ENCODE measurements at places on chromosomes 11 and 22. TPM values are rescaled to one million over a fixed set of nuclear protein-coding genes. Genes with fewer than 3 reads are reported as not detected.

DNA sequence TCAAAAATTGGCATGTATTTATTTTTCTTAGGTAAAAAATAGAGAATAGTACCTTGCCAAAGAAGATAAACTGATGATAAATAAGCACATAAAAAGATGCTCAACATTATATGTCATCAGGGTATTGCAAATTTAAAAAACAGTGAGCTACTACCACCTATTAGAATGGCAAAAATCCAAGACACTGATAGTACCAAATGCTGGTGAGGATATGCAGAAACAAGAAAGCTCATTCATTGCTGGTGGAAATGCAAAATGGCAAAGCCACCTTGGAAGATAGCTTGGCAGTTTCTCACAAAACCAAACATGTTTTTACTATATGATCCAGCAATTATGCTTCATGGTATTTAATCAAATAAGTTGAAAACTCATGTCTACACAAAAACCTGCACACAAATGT, 46.4 kb upstream of the EED start:
- no peak overlapping the region for H3K4me3 ChIP-seq
- peaks cover 12% of the 10 kb centered on the region for H3K4me1 ChIP-seq
- no peaks in the 10 kb centered on the region for H3K27me3 ChIP-seq
- no peak overlapping the region for H3K27ac ChIP-seq
- no peaks in the 10 kb centered on the region for H3K36me3 ChIP-seq

Gene IL18
- total RNA-seq = 0.59 TPM

- H3K27ac ChIP-seq = no peak overlapping the region
- no peak for DNase-seq
- no peaks in the 10 kb centered on the region for H3K4me1 ChIP-seq
- H3K36me3 ChIP-seq = no peaks in the 10 kb centered on the region
- no peaks in the 10 kb centered on the region for H3K27me3 ChIP-seq
These were observed 182.4 kb downstream of the SPON1 start for GRCh38 chr11:14144934-14145333.

- DNase-seq = no peak
- no peak overlapping the region for H3K27ac ChIP-seq
- H3K4me1 ChIP-seq = no peaks in the 10 kb centered on the region
- H3K36me3 ChIP-seq = no peaks in the 10 kb centered on the region
These were observed 16.7 kb downstream of the TECTA start for GRCh38 chr11:121117788-121118187.

Gene BIK
- not detected for total RNA-seq

Gene PI4KA
- 61.9 TPM for total RNA-seq

GRCh38 chr22:17952273-17952801, 72.0 kb downstream of the MICAL3 start:
- no peaks in the 10 kb centered on the region for H3K36me3 ChIP-seq
- no peaks in the 10 kb centered on the region for H3K27me3 ChIP-seq
- no peak overlapping the region for H3K4me3 ChIP-seq
- DNase-seq = peak; percentile 41
- H3K27ac ChIP-seq = no peak overlapping the region
- H3K4me1 ChIP-seq = peaks cover 28% of the 10 kb centered on the region

DNA sequence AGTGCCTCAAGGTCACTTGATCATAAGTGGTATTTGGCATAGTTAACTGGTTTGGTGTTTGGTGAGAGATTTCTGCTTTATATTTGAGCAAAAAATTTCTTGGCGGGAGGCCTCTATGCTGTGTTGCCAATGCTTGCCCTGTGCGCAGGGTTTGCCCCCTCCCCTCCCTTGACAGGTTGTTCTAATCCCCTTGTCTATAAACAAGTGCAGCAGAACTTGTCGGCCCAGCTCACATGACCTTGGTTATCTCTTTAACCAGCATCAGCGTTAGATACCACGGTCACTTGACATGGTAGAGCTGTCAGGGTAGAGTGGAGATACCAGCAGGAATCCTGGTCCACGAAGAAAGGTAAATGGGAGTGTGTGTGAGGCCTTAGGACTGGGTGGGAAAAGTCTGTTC, 35.6 kb downstream of the MARK2 start:
- no peak overlapping the region for H3K27ac ChIP-seq
- no peaks in the 10 kb centered on the region for H3K36me3 ChIP-seq
- peaks cover 41% of the 10 kb centered on the region for H3K4me1 ChIP-seq
- no peak overlapping the region for H3K4me3 ChIP-seq

Gene PDGFB
- total RNA-seq = not detected

- DNase-seq = no peak
- H3K4me3 ChIP-seq = no peak overlapping the region
- no peaks in the 10 kb centered on the region for H3K4me1 ChIP-seq
- H3K27me3 ChIP-seq = no peaks in the 10 kb centered on the region
- H3K27ac ChIP-seq = peak overlapping the region; percentile 35
These were observed 1945.3 kb upstream of the RAG2 start for GRCh38 chr11:38543311-38543710.

Gene NTM
- total RNA-seq = 92.8 TPM

DNA sequence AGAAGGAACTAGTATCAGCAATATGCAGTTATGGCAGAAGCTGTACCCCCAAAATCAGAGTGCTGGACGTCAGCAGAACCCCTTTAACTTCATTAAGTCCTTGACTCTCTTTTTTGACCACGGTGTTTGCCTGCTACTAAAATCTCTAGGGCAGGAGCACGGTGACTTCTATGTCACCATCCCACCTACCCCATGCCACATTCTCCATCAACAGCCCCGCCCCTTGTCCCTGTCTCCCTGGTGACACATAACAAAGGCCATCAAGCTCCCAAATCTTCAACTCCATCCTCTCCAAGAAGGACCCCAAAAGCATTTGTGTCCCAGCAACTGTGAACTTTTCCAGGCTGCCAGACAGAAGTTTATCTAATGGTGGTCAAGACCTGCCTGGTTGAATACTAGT, 894 bp downstream of the ADA2 start:
- H3K27ac ChIP-seq = no peak overlapping the region
- H3K27me3 ChIP-seq = no peaks in the 10 kb centered on the region
- H3K4me1 ChIP-seq = no peaks in the 10 kb centered on the region
- no peak for DNase-seq
- H3K4me3 ChIP-seq = no peak overlapping the region

DNA sequence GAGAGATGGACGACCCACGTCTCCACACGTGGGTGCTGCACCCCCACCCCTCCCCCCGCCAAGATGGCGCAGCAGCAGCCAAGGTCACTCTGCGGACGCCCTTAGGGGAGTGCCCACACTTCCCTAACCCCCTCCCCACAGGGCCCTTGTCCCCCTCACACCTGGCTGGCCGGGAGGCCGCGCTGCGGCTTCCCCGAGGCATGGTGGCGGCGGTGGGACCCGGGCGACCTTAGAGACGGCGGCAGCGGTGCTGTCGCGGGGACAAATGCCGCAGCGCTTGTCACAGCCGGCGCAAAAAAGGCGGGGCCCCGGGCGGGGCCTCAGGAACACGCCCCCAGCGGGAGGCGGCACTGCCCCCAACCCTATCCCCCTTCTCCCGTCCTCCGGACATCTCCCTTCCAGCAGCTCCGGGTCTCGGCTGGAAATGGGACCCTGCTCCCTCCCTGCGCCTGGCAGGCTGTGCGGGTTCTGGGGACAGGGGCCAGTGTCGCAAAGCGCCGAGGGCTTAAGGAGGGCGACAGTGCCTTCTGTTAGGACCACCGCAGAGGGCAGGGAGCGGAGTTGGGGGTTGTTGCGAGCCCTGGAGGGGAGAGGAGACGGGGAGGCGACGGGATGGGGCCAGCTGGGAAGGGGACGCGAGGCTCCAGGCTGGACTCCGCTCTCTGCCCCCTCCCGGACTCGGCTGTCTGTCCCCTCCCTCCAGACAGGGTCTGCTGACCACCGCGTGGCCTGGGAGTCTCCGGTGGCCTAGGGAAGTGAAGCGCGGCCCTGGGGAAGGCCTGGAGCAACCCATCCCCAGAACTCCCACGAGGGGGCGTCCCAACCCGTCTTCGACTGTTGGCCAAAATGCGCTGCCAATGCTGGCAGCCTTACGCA, at the start of gene CHCHD10:
TSS of gene CHCHD10 (minus strand) at position 300 of the 876 bp plus-strand sequence. CDS start at position 202, 98 bp downstream.
- DNase-seq = peak; percentile 99
- no peaks in the 10 kb centered on the region for H3K27me3 ChIP-seq
- H3K36me3 ChIP-seq = no peaks in the 10 kb centered on the region
- H3K27ac ChIP-seq = peak within 1 kb of the TSS; percentile 53

- H3K4me1 ChIP-seq = peaks cover 3% of the 10 kb centered on the region
- no peaks in the 10 kb centered on the region for H3K36me3 ChIP-seq
- H3K27ac ChIP-seq = no peak overlapping the region
- no peaks in the 10 kb centered on the region for H3K27me3 ChIP-seq
- no peak for DNase-seq
- H3K4me3 ChIP-seq = no peak overlapping the region
These were observed 22.5 kb downstream of the CTSC start for GRCh38 chr11:88315015-88315414.

GRCh38 chr22:38774496-38775166, 18.8 kb upstream of the SUN2 start:
- DNase-seq = no peak
- H3K4me3 ChIP-seq = no peak overlapping the region
- H3K4me1 ChIP-seq = peaks cover 7% of the 10 kb centered on the region
- peaks cover 4% of the 10 kb centered on the region for H3K36me3 ChIP-seq
- H3K27ac ChIP-seq = no peak overlapping the region

GRCh38 chr11:14259878-14260277, 99.1 kb downstream of the RRAS2 start:
- DNase-seq = no peak
- no peak overlapping the region for H3K4me3 ChIP-seq
- peaks cover 4% of the 10 kb centered on the region for H3K27me3 ChIP-seq
- H3K36me3 ChIP-seq = peaks cover 2% of the 10 kb centered on the region
- no peak overlapping the region for H3K27ac ChIP-seq

DNA sequence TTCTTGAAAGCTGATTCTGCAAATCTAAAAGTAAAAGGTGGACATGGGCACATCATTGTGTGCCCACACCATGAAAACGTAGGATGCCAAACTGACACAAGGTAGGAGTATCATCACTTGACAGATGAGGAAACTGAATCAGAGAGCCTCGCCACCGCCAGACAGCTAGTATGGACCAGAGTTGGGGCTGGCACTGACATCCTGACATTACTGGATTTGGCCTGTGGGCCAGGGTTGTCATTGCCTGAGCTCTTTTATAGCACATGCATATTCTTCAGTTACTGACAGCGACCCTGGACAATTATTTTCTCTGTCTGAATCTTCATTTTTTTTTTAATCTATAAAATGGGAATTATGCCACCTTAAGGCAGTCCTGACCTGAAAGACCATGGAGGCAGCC, 16.5 kb downstream of the USP35 start:
- peaks cover 72% of the 10 kb centered on the region for H3K36me3 ChIP-seq
- no peaks in the 10 kb centered on the region for H3K27me3 ChIP-seq
- no peak for DNase-seq
- H3K27ac ChIP-seq = no peak overlapping the region
- no peak overlapping the region for H3K4me3 ChIP-seq

Gene RELA
- 31.8 TPM for total RNA-seq

Gene BAIAP2L2
- total RNA-seq = 0.88 TPM

- DNase-seq = no peak
- H3K4me1 ChIP-seq = no peaks in the 10 kb centered on the region
- peaks cover 84% of the 10 kb centered on the region for H3K36me3 ChIP-seq
- H3K27me3 ChIP-seq = no peaks in the 10 kb centered on the region
- H3K27ac ChIP-seq = no peak overlapping the region
These were observed 55.6 kb downstream of the ARFGAP3 start for GRCh38 chr22:42801252-42802080.

DNA sequence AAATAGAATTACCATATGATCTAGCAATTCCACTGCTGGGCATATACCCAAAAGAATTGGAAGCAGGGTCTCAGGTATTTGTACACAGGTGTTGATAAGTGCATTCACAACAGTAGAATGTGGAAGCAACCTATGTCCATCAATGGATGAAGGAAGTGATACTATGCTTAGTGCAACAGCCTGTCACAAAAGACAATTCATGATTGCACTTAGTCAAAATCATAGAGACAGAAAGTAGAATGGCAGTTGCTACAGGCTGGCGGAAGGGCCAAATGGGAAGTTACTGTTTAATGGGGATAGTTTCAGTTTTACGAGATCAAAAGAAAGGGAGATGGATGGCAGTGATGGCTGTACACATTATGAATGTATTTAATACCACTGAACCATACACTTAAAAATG, 42.0 kb downstream of the SGSM3 start:
- no peaks in the 10 kb centered on the region for H3K27me3 ChIP-seq
- H3K4me3 ChIP-seq = no peak overlapping the region
- H3K27ac ChIP-seq = no peak overlapping the region
- peak; percentile 79 for DNase-seq
- H3K4me1 ChIP-seq = no peaks in the 10 kb centered on the region
- peaks cover 47% of the 10 kb centered on the region for H3K36me3 ChIP-seq

- no peaks in the 10 kb centered on the region for H3K36me3 ChIP-seq
- no peak for DNase-seq
- H3K4me3 ChIP-seq = no peak overlapping the region
- peak overlapping the region; percentile 3 for H3K27ac ChIP-seq
These were observed 32.6 kb upstream of the PICALM start for GRCh38 chr11:86101493-86101892.

Gene RFPL3
- total RNA-seq = not detected

Gene OR52E6
- 1.4 TPM for total RNA-seq

DNA sequence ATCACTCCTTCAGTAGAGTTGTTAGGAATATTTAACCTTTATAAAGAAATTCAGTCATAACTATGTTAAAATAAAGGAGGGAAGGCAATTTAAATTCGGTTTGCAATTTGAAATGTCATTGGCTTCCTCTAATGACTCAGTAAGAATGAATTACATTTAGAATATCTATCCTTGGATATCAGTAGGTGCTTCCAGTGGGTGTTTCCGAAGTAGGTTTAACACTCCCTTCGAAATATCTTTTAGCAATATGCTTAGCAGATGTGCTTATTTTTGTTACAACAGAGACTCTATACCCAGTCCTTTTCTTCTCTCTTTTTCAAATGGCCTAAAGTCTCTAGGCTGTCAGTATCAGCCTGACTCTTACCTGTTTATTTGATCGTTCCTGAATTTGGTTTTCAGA, 103.7 kb upstream of the RASSF10 start:
- H3K4me1 ChIP-seq = peaks cover 35% of the 10 kb centered on the region
- peaks cover 25% of the 10 kb centered on the region for H3K36me3 ChIP-seq
- no peak overlapping the region for H3K27ac ChIP-seq
- H3K27me3 ChIP-seq = no peaks in the 10 kb centered on the region
- H3K4me3 ChIP-seq = no peak overlapping the region

Gene P2RX6
- 5.1 TPM for total RNA-seq

DNA sequence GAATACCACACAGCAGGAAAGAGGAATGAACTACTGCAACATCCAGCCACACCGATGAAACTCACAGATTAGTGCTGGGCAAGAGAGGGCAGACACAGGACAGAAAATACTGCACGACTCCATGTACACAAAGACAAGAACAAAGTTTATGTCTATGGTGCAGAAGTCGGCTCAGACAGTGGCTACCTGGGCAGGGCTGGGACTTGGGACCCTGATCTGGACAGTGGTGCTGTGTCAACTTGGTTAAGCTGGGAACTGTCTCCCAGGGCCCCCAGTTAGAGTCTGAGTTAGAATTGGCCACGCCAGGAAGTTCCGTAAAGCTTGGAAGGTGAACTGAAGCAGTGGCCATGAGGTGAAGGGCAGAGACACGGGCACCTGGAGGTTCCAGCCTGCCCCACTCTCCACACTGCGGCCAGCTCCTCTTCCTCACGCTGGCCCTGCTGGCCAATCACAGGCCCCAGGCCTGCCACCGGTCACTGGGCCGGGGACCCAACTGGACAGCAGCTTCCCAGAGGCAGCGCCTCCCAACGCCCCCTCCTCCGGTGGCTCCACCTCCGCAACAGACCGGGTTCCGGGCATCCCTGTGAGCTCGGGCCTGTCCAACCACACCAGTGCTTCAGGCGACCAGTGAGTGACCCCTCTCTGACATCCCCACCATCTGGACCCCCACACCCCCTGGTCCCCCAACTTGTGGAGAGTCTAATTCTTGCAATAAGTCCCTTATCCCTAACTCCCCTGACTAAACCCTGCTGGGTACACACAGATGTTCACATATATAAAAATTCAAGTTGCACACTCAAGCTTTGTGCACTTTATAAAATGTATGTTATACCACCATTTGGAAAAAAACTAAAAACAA, 93.7 kb downstream of the MICAL3 start:
- peaks cover 7% of the 10 kb centered on the region for H3K4me1 ChIP-seq
- no peak overlapping the region for H3K4me3 ChIP-seq
- no peaks in the 10 kb centered on the region for H3K27me3 ChIP-seq
- DNase-seq = peak; percentile 54
